NCI-H1417 treated with DMSO at 0.1 percent for 48 hours (cell line): ENCODE measurements at places on chromosomes 13 and 19.

DNA sequence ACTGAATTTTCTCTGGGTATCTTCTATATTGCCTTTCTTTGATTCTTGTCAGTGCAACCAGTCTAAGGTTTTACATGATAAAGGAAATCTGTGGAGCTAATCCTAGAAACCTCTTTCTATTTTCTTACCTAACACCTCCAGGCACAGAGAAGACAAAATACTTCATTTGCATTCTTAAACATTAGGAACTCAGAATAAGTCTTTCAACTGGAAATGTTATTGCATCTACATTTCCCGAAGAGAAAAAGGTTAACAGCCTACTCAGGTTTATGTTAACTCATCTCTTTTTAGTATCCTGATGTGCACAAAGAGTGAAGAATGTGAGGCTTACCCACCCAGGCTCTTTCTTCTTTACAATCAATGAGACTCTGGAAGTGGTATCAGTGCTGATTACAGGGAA is 106.7 kb downstream of the PCCA start:
- DNase-seq: no peak

DNA sequence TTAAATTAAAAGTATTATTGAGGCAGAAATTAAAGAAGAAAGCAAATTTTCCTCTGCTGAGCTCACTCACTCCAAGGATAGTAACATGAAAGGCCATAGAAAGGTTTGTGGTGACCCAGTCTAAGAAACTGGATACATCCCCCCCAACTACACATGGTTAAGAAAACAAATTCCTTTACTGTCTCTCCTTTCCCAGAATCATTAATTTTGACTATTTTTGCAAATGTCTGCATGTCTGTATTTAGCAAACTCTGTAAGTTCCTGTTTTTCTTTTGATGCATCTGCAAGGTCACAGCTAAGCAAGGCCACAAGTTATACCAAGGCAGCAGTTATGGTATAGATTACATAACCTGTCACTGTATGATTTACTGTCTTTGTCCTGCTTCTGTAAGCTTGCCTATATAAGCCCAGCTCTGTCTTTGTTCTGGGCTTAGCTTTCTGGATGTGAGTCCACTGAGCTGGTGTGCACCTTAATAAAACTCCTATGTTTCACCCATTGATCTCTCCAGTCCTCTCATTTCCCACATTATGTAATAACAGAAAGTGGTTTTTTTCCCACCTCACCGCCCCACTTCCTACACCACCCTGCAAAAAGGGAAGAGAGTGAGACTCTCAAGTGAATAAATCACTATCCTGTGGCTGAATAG is 8.5 kb upstream of the ZNF83 start:
- no peak for DNase-seq

DNA sequence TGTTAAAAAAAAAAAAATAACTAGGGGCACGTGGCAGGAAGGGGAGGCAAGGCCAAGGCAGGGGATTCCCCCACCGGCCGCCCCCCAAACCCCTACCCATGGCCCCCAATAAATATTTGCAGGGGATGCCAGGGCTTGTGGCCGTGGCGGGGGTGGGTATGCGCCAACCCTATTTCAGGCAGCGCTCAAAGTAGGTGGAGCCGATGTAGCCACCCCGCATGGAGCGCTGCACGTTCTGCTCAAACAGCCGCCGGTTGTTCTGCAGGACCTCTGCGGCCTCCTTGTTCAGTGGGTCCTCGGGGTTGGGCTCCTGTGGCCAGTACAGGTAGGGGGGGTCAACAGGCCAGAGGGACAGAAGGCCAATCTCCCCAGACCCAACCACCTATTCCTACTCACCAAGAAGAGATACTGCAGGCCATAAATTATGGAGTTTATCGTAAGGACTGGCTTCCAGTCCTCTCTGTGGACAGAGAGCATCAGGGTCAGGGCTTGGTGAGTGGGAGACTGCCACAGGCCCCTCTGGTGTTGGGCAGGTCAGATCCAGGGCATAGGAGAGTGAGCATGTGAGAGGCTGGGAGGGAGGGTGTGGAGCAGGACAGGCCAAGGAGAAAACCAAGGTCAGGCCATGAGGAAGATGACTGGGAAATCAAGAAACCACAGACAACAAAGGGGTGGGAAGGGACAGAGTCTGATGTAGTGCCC is 1.2 kb upstream of the CHMP2A start:
- no peak for DNase-seq

GRCh38 chr19:56097306-56097705 is 23.8 kb downstream of the ZNF787 start:
- DNase-seq: no peak

GRCh38 chr13:31951215-31951678 is 80.3 kb upstream of the FRY start:
- no peak for DNase-seq

DNA sequence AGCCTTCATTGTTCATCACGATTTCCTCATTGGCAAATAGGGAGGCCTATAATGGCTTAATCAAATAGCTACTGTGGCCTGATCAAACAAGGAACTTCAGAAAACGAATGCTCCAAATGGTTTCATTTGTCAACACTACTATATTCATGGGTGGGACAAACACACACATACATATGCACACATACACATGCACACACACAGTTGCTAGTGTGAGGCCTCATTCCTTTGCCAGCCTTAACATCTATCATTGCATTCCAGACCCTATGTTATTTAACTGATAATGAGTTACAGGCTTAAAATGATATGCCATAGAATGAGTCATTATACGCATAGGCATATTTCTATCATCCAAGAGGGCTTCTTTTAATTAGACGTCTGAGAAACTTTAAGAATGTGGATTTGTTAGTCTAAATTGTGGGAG is 140.2 kb downstream of the KLF5 start:
- no peak for DNase-seq

DNA sequence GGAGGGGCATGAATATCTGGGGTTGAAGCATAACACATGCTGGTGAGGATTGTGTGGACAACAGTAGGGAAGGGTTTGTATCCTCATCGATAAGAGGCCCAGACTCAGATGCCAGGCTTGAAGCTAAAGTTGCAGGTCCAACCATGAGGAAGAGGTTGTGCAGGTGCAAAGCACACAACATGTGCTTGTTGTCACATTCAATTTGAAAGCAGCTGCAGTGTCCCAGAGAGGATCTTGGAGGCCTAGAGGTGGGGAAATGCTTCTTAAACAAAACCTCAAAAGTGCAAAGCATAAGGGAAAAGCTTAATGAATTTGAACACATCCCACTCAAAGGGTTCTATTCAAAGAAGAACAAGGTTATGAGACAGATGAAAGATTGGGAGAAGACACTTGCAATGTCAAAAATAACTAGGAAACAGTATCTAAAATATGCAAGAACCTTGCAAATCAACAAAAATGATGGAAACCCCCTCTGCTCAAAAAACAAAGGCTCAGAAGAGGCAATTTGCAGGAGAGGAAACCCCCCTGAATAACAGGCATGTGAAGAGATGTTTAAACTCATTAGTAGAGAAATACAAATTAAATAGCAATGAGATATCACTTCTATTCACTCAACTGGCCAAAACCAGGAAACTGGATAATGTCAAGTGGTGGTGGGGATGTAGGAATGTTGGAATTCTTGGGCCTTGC is 187.1 kb downstream of the KATNAL1 start:
- DNase-seq: no peak

DNA sequence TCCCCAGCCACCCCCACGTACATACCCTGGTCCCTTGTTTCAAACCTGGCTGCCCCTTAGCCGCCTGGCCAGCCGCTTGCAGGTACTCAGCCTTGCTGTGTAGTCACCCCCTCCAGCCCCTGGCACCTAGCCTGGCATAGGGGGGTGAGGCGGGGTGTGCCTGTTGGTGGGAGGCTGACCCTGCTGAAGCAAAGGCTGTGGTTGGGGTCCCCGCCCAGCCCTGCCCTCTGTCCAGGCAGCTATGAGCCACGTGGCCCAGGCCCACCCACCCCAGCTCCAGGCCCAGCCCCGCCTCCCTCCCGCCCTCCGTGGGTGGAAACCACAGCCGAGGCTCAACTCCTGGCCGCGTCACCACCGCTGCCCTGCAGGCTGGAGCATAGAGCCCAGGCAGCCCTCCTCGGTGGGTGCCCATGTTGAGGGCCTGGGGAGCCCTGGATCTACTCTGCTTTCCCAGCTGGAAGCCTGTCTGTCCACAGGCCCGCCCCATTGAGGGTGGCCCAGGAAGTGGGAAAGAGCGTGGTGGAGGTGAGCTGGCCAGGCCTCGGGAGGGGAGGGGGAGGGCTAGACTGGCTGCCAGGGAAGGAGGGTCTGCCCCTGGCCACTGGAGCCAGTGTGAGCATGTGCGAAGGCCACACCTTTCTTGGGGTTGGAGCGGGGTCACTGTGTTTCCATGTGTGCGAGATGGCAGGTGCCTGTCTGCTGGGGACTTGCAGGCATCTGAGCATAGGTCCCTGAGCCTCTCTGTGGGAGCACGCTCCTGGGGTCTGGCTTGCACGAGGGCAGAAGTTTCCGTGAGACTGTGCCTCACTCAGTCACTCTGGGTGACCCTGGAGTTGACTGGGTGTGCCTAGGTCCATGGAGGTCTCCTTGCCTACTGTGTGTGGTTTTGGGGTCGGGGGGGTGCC is 31.0 kb downstream of the PAK4 start:
- DNase-seq: no peak

DNA sequence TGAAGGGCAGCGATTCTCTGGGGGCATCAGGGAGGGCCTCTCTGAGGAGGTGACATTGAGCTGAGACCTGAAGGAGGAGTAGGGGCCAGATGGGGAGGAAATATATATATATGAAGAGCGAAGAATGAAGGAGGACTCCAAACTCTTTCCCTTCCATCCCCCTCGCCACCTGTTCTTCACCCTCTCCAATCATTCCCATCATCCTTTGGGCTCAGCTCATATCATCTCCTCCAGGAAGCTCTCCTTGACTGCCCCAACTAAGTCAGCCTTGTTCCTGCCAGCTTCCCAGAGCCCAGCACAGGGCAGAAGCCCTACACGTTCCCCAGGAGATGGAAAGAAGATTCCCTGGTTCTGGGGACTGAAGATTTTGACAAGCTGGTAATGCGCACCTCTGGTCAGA is 33.0 kb upstream of the SEMA6B start:
- DNase-seq: no peak

DNA sequence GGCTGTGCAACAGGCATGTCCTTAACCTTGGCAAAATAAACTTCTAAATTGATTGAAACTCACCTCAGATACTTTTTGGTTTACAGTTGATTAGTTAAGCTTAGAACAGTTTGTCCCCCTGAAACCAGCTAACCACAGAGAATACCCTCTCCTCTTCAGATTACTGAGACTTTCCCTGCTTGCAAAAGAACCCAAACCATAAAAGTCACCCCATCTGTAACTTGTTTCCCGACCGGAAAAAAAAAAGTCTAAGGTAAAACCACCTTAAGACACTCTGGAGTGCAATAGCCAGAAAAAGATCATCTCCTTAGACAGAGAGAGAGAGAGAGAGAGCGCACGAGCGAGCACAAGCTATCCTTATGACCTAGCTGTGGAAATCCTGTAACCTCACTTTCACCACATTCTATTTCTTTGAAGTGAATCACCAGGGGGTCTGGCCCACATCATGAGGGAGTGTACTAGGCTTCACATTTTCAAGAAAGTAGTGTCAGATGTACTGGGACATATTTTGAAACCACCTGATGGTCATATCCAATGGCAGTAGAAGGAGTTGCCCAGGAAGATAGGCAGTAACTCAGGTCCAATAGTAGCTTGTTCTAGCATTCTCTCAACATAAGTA is 11.1 kb upstream of the GTF2F2 start:
- no peak for DNase-seq

DNA sequence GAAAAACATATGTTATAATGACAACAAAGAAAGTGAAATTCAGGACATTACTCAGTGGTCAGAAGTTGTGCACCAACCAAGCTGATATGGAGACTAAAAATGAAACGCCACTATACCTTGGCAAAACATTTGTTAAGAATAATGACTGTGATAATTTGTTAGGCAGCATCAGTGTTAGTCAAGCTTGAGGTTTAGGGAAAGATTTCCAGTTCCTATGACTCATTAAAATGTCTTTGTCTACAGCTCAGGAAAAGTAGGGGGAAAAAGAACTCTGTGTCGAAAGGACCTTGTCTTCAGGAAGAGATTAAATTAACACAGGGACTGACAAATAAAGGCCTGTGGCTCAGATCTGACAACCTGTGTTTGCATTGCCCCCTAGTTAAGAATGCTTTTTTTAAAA is 764.1 kb upstream of the SLITRK6 start:
- no peak for DNase-seq
